ENCODE measurements at places on chromosomes 2 and 18.

DNA sequence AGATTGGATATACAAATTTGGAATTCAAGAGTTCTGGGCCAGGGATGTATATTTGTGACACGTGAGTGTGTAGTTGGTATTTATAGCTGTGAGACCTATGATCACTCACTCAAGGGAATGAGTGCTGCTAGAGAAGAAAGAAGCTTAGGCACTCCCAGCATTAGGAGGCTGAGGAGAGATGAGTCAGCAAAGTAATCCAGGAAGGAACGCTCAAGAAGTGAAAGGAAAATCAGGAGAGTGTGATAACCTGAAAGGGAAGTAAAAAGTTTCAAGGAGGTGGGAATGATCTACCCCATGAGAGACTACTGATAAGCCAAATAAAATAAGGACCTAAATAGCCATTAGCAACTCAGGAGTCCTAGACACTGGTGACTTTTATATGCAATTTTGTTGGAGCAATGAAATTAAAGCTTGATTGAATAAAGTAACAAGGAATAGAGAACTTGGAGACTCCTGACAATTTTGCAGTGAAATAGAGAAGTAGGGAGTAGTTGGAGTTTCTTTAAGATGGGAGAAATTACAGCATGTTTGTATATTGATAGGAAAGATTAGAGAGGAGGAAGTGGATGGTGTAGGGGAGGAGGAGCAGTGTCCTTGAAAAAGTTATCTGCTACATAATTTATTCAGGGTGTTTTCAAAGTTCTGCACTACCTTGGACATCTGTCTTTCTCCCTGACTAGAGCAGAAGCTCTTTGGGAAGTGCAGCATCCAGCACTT is 89.9 kb downstream of the UBE2E3 start:
- DNase-seq = no peak

GRCh38 chr2:153232464-153232863 is 246.1 kb downstream of the RPRM start:
- DNase-seq = no peak

- no peak for DNase-seq
Observed at GRCh38 chr2:47799031-47799609, 16.2 kb downstream of the MSH6 start.

DNA sequence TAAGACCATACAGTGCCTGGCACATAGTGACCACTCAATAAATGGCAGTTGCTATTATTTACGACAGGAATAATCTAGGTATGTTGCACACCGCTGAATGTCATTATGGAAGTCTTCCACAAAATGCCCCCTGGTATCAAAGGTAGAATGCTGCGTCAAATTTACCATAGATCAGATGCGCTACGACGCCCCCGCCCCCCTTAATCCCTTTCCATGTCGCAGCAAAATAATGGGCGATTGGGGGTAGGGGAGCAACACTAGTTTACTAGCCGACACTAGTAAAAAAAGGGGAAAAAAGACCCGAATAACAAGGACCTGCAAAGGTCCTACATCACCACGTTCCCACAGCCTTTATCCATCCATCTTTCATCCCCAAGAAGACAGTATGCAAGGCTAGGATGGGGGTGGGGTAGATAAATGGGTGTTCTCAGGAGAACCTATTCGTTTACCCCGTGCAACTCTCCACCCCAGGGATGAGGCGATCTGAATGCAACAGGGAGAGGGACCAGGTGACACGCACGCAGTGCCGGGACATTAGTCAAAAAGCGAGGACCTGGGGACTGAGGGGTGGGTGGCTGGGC is 455 bp downstream of the PREPL start:
- DNase-seq = no peak

GRCh38 chr2:226898121-226898520 is 62.3 kb downstream of the RHBDD1 start:
- DNase-seq = no peak

- no peak for DNase-seq
Observed at GRCh38 chr2:201415149-201415548, 36.1 kb downstream of the TRAK2 start.

GRCh38 chr2:79432731-79433146 is 80.1 kb upstream of the CTNNA2 start:
- DNase-seq = no peak

- DNase-seq = no peak
Observed at GRCh38 chr2:36197181-36197971, 158.2 kb upstream of the CRIM1 start.

DNA sequence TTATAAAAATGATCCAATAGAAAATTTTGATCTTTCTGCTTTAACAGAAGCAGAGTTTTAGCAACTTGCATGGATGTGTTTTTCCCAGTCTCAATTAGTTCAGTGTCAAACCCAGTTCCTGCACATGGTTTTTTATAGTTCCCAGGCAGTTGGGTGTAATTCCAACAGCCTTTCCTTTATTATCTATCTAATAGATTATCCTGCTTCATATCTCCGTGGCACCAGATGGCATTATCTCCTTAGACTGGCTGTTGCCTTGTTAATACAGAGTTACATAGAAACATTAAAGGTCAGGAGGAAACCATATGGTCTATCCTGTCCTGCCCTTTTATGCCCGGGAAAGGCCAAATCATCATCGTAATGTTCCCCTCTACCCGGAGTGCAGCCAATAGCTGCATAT is 400.9 kb upstream of the SMIM21 start:
- no peak for DNase-seq

DNA sequence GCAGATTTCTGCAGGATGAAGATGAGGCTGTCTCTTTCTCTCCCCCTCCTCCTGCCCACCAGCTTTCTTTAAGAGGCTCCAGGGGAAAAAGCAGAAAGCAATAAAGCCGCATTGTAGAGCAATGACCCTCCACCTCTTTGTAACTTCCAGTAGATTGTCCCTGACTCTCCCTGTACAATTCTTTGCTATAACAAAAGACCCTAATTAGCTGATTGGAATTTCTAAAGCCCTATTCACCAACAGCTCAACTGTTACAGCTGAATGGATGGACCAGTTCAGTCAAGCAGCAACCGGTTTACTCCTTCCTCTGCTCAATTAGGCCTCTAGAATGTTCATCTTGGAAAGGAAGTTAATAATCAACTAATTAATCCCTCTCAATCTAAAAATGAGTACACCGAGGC is 301.0 kb downstream of the STK39 start:
- DNase-seq = no peak

GRCh38 chr2:113061896-113062770 is 3.1 kb downstream of the IL36RN start:
- DNase-seq = no peak

DNA sequence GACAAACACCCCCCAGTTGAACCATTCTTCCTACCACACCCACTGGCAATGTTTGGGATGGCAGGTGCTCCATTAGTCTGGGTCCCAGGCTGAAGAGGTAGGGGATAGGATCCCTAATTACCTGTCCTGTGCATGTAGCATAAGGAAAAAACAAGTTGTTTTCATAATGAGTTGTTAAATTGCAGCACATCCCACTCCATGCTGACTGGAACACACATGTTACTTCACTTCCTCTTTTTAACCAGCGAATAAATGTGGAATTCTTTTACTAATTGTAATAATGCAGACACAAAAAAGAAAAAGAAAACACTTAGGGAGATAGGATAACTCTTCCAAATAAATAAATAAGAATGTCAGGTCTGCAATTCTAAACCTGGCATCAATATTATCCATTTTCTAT is 11.8 kb upstream of the CBLN2 start:
- DNase-seq = no peak

DNA sequence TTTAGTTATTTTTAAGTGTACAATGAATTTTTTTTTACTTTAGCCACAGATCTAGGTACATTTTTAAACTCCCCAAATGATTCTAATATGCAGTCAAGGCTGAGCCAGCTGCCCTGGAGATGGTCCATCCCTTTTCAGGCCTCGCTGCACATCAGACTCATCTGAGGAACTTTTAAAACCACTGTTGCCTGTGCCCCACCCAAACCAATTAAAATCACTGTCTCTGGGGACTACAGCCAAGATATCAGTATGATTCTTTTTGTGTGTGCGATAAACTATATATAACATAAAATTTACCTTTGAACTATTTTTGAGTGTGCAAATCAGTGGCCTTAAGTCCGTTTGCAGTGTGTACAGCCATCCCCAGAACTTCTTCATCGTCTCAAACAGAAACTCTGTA is 9.1 kb upstream of the MALT1 start:
- no peak for DNase-seq

DNA sequence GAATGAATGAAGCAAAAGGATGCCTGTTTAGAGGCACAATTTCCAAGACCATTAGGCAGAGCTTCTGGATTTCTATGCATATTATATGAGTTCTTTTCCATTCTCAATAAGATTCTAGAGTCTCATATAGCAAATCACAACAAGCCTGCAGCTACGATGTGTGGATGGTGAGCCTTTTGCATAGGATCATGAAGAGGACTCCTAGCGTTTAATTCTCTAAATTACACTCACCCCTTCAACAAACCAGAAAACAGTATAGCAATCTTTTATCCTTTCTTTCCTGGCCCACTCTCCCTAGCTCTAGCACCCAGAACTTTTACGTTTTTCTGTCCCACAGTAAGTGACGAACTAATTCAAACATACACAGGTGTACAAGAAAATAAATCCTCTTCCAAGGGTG is 293.1 kb upstream of the KLHL29 start:
- DNase-seq = no peak

GRCh38 chr2:220748875-220749479 is 823.1 kb downstream of the EPHA4 start:
- DNase-seq = no peak

DNA sequence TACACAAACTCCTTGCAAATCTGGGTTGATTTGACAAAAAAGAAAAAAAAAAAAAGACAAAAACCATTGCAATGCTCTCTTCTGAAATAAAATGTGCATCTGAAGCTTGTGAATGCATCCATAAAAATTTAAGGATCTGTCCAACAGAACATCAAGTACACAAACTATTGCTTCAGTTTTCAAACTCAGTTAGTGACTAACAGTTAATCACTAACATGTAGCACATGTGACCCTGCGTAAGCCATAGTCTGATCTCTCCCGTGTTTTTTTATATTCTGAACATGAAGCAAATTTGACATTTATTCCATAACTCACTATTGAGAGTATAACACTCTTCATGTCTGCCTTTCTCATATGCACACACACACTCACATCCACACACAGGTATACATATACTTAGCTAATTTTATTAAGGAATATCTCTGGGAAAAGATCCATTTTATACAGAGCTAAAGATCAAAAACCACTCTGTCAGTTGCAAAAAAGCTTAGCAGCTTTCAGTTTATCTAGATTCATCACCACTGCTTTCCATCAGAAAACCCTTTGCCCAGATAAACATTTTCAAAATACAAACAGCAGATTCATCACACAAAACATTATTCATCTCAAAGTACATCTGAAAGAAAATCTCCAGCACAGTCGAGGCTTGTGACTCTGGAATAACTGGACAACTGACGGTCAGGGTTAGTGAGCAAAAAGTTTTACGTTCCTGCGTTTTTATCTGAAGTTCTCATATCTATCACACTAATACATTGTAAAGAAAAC is 1000.4 kb upstream of the ACVR2A start:
- no peak for DNase-seq

GRCh38 chr2:197195518-197195917 is 115.1 kb downstream of the ANKRD44 start:
- DNase-seq = no peak

- no peak for DNase-seq
Observed at GRCh38 chr2:28407131-28407975, 14.7 kb downstream of the FOSL2 start.

GRCh38 chr2:145273840-145274239 is 753.9 kb upstream of the ZEB2 start:
- DNase-seq = no peak

DNA sequence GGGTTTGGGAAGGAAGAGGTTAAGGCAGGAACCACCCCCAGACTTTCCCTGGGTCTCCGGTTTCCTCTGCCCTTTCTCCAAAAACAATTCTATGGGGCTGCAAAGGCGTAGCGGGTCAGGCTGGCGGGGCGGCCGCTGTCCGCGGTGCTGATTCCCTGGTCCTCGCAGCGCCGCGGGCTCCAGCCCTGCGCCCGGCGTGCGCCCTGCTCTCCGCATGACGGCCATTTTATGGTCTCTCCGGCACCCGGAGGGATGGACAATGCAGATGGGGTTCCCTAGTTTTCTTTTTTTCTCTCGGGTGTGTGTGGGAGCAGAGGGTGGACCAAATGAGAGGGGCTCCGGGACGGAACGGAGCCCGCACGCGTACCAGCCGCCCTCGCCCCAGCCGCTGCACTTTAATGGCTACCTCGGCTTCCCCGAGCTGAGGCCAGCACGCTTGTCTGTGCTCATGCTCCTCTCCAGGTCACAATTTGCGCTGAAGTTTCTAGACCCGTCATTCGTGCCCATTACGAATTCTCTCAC is 1.6 kb downstream of the ST8SIA3 start:
- DNase-seq = peak; percentile 39

DNA sequence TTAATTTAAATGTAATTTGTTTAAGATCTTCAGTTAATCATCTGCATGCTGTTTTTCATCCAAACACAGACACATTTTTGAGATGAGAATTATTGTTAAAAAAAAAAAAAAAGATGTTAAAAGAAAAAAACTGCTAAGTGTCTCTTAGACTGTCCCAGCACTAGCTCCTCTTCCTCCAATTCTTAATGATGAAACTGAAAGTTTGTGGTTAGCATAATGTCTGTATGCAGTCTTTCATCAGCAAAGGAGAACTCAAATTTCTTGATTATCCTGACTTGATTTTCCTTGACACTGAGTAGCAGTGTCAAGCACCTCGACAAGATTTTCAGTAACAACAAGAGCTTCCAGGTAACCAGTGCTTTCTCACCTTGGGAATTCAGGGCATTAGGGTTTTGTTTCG is 274.4 kb downstream of the LRRTM1 start:
- no peak for DNase-seq

- no peak for DNase-seq
Observed at GRCh38 chr2:11621410-11621809, 48.6 kb downstream of the NTSR2 start.

DNA sequence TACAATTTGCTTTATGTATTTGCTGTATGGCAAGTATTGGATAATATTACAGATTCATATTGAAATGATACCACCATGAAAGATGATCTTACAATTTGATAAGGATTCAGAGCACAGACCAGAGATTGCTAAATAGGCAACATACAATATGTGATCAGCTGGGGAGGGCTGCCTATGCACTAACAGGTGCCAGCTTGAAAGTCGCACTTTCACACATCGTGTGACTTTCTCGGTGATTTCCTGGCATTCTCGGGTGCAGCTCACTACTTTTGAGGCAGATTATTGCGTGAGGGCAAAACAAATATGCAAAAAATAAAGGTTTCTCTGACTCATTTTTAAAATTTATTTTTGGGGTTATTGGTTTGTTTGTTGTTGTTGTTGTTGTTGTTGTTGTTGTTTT is 36.0 kb downstream of the RBMS1 start:
- DNase-seq = no peak

GRCh38 chr2:71157124-71157793 is 26.8 kb downstream of the MPHOSPH10 start:
- DNase-seq = peak; percentile 39
